ENCODE measurements at places on chromosomes 11 and 22. TPM values are rescaled to one million over a fixed set of nuclear protein-coding genes. Genes with fewer than 3 reads are reported as not detected.

The MUC6 gene
- total RNA-seq: not detected

DNA sequence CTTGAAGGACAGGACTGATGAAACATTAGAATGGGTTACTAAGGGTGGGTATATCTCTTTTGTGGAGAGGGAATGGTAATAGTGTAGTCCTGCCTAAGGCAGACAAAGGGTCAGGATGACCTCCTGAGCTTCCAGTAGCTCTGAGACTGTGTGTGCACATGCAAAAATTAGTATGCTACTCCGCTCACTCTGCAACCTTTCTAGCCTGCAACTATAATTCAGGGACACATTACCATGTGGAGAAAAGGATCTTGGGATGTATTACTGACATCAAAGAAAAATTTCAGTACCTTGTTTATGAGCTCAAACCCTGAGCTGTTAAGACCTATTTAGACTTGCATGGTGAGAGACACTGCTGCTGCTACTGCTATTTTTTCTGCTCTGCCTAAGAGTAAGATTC lies 25.4 kb downstream of the LARGE2 start:
- no peak for DNase-seq

DNA sequence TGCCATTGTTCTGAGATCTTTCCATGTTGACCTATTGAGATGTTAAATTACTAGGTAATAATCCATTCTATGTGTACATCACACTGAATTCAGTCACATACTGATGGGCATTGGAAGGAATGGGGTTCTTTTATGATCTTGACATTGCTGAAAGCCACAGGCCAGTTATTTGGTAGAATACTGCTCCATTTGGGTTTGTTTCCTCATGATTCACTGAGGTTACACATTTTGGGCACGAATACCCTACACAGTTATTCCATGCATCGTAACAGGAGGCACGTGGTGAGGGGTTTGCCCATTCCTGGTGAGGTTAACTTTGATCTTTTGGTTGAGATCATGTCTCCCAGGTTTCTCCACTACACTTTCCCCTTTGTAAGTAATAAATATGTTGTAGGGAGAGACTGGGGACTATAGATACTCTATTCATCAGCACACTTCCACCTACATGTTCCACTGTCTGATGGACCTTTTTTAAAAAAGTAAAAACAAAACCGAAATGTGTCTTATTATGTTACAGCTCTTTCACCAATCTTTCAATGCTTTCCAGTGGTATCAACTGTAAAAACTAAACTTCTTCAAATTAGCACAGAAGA lies 12.0 kb upstream of the FOLR1 start:
- no peak for DNase-seq

GRCh38 chr11:58905721-58906547 lies 33.4 kb upstream of the GLYATL1 start:
- DNase-seq: peak; percentile 68

- DNase-seq: no peak
These were observed 61.0 kb upstream of the THY1 start for GRCh38 chr11:119483881-119484371.

DNA sequence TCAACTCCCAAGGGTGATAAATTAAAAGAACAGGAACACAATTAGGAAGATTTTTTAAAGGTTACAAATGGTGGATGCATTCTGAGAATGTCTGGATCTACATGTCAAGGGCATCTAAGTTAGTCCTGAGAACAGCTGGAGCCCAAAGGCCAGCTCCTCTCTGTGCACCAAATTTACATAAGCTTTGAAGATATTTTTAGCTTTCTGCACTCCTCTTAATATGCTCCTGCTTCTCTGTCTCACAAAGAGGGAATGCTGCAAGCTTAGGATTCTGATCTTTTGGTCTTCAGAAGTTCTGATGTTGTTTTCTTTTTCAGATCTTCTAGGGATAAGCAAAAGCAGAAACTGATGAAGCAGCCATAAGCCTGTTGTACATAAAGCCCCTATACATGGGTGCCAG lies 309.8 kb upstream of the NCAM1 start:
- no peak for DNase-seq

The CRYBB3 gene
- not detected for total RNA-seq

DNA sequence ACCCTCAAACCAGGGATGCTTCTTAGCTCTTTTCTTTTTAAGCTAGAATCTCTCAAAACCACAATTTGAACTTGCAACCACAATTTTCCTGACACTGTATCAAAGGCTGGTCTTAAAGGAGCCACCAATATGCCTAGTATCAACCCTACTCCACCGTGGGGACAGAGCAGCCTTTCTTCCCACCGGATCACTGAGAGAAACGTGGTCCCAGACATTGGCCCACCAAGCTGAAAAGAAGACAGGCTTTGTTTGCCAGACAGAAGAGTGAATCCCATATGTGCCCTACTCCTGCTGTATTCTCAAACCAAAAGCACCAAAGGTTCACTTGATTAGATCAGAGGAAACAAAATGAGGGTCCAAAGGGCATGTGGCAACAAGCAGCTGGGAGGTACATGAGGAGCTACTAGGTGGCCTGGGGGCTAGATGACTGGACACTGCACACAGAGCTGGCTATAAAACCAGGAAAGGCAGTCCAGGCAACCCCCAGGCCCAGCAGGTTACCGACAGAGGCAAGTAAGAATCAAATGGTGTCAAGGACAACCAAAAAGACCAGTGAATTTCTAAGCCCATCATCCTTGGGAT lies 3.6 kb upstream of the VWCE start:
- no peak for DNase-seq

The SMC1B gene
- total RNA-seq: not detected

The APLNR gene
- total RNA-seq: 12.7 TPM

GRCh38 chr22:42292732-42293520 lies 22.5 kb upstream of the TCF20 start:
- no peak for DNase-seq

DNA sequence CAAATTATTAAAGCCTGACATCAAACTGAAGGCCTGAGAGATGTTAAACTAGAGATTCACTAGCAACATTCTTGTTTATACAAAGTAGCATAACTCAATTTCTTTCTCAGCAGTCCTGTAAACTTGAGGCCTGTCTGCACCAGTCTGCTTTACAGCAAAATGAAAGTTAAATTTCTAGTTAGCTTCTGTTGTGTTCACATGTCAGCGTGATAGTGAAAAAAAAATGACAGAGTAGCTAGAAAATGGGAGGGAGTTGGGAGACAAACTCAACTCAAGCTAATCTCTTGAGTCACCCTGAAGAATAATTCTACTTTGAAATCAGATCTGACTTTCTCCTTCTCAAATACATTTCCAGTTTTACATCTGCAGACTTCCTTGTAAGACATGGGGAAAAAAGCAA lies 6.5 kb downstream of the RBFOX2 start:
- DNase-seq: no peak

The KCTD14 gene
- total RNA-seq: 4.0 TPM

The SCN2B gene
- total RNA-seq: 2.7 TPM

- DNase-seq: no peak
These were observed 15.6 kb downstream of the IGF2 start for GRCh38 chr11:2123628-2123960.

DNA sequence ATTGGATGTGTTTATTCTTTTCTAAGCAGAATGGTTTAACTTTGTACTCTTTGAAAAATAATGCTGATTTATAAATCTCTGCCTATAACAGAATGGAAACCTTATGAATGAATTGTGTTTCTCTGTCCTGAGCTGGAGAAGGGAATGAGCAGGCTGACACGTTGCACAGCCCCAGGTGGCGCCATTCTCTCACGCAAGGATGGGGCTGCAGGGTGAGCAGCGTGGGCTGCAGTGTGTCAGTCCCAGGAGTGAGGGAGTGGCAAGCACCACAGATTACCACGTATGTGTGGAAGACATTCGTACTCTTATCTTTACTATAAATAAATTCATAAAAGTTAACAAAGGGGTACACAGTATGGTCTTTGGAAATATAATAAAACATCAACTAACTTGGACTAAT lies 33.4 kb downstream of the FDX1 start:
- DNase-seq: peak; percentile 75

DNA sequence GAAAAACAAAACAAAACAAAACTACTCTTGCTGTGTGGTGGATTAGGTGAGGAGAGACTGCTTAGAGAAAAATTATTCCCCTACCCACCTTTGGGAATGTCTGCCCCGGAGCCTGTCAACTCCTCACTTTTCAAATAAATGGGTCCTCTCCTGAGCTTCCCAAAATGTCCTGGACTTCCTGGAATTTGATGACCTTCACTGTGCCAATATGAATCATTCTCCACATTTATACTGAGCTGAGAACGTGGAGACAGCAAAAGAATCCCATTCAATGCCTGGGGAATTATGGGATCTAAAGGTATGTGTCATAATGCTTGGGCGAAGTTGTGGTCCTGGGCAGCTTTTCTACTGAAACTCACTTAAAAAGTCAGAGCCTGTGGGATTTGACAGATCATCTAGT lies 136.8 kb downstream of the KIF18A start:
- DNase-seq: no peak

The TYR gene
- not detected for total RNA-seq

GRCh38 chr22:23787600-23787896 lies 782 bp downstream of the SMARCB1 start:
- DNase-seq: no peak

DNA sequence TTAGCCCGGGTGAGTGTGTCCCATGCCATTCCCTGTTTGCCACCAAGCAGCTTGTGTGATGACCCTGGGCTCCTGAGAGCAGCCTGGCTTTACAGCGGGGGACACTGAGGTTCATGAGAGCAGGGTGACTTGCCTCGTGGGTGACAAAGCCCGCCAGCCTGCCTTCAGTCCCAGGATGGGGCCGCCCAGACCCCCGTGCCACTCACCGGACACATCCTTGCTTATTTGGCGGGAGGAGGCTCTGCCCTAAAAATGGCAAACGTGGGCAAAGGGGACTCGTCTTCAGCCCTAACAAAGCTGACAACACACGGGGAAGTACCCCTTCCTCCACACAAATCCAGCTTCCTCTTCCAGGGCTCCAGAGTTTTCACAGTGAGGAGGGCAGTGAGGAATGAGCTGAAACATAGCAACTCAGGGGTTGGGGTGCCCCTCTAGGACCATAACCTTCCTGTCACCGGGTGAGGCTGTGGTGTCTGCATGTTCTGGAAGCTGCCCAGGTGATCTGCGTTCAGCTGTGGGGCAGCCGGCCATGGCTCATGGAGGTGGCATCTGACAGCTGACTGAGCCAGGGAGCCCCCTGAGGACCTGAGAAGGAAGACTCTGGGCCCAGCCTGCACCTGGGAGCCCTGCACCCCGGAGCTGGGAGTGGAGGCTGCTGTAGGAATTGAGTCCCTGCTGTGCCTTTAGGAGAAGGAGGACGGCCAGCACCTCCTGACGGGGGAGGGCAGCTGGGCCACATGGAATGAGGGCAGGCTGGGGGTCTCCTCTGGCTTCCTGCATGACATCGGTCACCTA lies 16.7 kb downstream of the RIBC2 start:
- peak; percentile 51 for DNase-seq

- DNase-seq: no peak
These were observed 33.4 kb downstream of the BCR start for GRCh38 chr22:23213581-23214334.

DNA sequence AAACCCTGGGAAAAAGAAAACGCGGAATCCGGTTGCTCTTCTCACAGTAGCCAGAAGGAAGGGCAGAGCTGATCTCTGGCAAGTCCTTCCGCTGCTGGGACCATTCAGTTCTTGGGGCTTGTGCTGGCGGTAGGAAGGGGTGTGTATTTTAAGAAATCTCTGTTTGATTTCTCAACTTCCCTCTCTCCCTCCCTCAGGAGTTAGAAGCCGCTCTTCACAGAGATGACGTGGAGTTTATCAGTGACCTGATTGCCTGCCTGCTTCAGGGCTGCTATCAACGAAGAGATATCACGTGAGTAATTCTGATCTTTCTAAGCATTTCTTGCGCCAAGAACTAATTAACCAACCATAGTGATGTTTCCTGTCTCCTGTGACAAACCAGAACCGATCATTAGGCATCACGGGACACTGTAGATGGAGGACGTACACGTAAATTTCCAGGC lies 85.9 kb upstream of the SLC25A18 start:
- DNase-seq: no peak

The GCAT gene
- 7.6 TPM for total RNA-seq

DNA sequence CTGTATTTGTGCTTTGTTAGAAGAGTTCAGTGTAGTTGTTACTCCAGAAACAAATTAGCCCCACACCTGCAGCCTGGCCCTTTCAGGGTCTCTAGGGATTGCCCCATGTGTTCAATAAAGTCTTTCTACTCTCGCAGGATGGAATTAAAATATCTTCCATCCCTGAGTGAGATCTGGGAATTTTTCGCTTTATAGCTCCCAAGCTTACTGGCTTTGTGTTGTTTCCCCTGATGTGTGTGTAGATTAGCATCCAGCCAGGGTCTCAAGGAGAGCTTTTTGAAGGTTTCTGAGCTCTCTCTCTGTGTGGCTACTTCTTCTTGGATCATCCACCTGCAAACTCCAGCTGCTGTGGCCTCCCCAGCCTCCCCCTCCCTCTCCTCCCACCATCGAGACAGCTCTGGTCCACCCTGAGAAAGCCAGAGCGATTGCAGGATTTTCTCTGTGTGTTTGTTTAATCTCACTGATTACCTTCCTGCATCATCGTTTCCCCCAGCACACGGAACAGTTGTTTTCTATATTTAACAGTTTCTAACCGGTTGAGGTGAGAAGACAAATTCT lies 553.5 kb downstream of the TBC1D22A start:
- no peak for DNase-seq

DNA sequence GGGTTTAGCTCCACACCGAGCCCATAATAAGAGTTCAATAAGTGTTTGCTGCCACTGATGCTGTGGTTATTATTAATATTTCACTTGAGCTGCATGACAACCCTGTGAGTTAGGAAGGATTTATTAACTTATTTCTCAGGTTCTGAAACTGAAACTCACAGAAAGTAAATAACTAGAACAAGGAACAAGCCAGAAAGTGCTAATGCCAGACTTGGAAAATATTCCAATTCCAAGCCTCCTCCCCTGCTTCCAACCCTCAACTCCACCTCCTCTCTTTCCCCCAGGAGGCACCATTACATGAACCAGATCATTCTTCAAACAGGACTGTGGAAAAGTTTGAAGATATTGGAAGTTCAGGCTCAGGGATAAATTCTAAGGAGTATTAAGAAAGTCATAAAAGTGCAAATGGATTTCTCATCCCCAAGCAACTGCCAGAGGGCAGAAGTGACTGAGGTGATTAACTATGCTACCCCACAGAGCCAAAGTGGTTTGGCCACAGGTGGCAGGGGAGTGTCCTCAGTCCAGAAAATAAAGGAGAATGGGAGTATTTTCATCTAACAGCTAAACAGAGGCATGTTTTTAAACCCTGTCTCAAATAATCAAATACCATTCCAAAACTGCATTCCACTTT lies 3.2 kb upstream of the FJX1 start:
- DNase-seq: no peak

DNA sequence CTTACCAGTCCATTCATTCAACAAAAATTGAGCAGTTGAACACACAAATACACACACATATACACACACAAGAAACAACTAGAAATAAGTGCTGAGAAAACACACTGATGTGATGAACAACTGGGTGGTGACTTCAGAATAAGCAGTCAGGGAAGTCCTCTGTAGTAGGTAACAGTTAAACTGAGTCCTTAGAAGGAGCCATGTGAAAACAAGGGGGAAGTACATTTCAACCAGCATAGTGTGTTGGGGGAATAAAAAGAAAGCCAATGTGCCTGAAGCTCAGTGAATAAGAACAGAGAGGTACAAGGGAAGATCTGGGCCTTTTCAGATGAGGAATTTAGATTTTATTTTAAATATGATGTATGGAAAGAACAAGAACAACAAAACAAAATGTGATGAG lies 6.8 kb upstream of the TMEM123 start:
- DNase-seq: no peak

Measured in sciatic nerve (tissue), 2 donors.